Stimulated activated CD8-positive, alpha-beta memory T cell treated with anti-CD3 and anti-CD28 coated beads, Interleukin-4, amount 100 ng/mL, for 1 hour (primary cell): ENCODE measurements at places on chromosomes 16 and 17.

DNA sequence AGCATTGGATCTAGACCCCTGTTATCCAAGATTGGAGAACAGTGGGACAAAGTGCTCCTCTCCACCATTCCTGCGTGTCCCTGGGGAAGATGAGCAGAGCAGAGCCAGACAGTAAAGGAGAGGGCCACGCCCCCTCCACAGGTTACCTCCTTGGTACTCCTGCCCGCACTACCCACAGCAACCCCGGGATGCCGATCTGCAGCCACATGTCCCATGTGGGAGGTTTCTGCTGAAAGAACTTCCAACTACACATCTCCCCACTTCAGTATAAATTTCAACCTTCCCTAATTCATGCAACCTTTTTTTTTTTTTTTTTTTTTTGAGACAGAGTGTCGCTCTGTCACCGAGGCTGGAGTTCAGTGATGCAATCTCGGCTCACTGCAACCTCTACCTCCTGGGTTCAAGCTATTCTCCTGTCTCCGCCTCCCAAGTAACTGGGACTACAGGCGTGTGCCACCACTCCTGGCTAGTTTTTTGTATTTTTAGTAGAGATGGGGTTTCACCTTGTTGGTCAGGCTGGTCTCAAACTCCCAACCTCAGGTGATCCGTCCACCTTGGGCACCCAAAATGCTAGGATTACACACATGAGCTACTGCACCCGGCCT lies 2.3 kb downstream of the RAB37 start:
- DNase-seq = no peak

DNA sequence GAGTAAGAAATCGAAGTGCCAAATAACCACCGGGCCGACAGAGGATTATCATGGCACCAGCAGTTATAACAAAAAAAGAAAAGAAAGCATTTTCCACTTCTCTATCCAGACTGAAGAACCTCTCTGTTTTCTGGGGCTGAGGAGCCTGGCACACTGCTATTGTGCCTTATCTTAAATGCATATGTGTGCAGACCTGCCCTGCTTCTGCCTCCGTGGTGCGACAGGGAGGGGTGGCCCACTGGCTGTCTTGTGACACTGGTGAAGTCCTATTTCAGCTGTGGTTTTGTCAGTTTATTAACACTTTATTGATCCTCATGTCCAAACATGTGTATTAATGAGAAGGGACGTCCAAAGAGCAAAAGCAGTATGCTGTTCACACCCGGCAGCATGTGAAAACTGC lies 55.4 kb downstream of the CDK5R1 start:
- no peak for DNase-seq

- DNase-seq = no peak
Observed at GRCh38 chr17:1648173-1648962, 1.3 kb downstream of the RILP start.

DNA sequence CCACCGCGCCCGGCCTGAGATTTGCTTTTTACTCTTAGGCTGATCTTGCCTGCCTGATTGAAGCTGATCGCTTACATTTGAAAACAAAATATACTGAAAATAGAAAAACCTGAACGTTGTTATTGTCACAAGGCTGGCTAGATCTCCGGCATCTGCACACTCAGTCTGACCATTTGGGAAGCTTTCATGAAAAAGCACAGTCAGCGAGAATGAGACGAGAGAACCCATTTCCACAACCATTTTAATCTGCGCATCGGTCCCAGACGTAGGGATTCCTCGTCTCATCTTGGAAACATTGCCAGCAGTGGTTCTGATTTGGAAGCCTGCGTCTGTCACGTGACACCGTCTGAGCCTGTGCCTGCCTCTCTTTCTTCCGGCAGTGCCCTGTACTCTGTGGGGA lies 20.9 kb downstream of the SPG7 start:
- DNase-seq = no peak

DNA sequence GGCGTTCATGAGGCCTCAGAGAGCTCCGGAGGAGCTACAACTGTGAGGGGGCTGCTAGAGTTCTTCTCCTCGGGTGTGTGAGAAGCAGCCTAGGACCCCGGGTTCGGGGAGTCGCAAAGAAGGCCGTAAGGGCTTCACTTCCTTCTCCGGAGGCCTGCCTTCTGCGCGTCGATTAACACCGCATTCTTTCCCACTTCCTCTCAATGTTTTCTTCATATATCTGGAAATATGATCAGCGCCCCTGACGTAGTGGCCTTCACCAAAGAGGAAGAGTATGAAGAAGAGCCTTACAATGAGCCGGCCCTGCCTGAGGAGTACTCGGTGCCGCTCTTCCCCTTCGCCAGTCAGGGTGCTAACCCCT lies 449 bp downstream of the SMCR8 start:
- no peak for DNase-seq

- no peak for DNase-seq
Observed at GRCh38 chr16:568401-569258, 1.1 kb upstream of the PIGQ start.

DNA sequence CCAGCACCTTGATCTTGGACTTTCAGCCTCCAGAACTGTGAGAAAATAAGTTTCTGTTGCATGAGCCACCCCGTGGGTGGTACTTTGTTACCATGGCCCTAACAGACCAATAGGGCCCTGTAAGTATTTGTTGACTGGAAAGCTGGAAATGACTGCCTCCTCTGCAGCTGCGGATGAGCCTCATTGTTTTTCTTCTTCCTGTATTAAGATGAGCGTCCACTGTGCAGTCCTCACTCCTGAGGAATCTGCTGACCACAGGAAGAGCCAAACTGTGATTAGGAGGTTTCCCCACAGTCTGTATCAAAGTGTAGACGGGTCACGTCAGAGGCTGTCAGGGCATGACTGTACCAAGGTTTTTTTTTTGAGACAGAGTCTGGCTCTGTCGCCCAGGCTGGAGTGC lies 12.2 kb upstream of the AKTIP start:
- no peak for DNase-seq

DNA sequence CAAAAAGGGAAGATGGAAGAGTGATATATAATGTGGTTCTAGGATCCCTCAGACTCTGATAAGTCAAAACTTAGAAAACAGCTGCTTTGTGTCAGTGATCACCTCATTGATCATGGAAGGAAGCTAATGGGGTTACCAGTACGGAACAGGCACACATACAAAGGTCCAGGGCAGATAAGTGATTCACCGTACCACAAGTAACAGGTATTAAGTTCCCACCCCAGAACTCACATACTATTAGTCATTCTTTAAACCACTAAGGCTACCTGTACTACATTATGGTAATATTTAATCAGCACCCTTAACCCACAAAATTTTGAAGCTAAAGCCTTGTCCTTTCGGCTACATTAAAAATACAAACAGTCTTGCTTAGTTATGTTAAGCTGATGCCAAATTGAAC lies 17.4 kb downstream of the RNF43 start:
- no peak for DNase-seq

DNA sequence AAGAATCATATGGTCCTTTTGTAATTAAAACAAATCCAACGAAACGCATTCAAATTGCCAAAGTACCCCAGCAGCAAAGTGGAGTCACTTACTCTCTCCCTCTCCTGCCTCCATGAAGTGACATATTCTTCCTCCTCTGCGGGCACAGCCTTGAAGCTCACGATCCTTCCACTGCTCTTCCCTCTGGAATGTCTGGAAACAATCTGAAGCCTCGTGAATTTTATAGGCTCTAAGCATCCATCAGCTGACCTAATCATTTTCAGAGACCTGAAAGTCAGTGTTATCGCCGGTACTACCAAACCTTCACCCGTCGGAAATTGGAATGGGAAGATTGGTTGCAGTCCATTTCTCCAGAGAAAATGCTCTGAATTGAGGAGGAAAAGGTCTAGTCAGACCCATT lies 134.5 kb upstream of the FOXF1 start:
- no peak for DNase-seq

GRCh38 chr17:285751-286422 lies 66.7 kb downstream of the RPH3AL start:
- no peak for DNase-seq

- DNase-seq = no peak
Observed at GRCh38 chr16:1601031-1601430, 10.8 kb downstream of the IFT140 start.

- DNase-seq = no peak
Observed at GRCh38 chr17:34225046-34225445, 30.0 kb upstream of the CCL2 start.

DNA sequence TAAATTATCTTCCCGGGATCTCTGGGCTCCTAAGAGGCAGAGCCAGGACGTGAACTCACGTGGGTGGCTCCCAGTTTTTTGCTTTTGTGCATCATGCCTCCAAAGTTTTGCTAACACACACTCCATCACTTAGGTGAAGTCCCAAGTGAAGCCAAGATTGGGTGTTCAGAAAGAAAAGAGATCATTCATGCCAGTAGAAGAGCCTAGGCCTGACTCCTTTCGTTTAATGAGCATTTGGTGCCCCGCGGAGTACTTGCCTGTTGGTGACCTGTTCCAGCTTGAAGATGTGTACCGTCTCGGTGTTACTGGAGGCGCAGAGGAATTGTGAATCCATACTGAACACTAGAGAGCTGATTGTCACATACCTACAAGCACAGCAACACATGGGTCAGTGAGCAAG lies 24.1 kb downstream of the WIPI1 start:
- no peak for DNase-seq

- no peak for DNase-seq
Observed at GRCh38 chr16:78437352-78437968, 338.0 kb downstream of the WWOX start.

- no peak for DNase-seq
Observed at GRCh38 chr17:40095351-40095943, 4.9 kb downstream of the NR1D1 start.

DNA sequence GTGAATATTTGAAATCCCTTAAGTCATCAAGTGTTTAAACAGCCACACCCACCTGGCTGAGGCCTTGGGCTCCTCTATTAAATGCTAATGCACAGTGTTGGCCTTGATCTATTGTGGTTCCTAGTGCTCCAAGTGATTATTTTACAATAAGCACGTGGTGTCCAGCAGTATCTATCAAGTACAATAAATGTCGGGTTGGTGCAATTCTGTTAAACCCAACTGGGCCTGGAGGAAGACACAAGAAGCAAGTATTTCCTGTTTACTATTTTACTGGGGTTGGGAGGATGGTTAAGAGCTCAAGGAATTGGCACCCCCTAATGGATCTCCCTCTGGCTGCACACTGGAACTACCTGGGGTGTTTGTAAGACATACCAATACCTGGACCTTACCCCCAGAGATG lies 72.1 kb upstream of the HNF1B start:
- DNase-seq = no peak

DNA sequence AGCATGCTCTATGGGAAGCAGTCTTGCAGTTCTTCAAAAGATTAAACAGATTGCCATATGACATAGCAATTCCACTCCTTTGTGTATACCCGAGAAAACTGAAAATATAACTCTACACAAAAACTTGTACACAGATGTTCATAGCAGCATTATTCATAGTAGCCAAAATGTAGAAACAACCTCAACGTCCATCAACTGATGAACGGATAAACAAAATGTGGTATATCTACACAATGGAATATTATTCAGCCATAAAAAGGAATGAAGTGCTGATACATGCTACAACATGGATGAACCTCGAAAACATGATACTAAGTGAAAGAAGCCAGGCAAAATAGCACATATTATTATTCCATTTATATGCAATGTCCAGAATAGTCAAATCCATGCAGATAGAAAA lies 221.2 kb upstream of the PSMD7 start:
- no peak for DNase-seq

DNA sequence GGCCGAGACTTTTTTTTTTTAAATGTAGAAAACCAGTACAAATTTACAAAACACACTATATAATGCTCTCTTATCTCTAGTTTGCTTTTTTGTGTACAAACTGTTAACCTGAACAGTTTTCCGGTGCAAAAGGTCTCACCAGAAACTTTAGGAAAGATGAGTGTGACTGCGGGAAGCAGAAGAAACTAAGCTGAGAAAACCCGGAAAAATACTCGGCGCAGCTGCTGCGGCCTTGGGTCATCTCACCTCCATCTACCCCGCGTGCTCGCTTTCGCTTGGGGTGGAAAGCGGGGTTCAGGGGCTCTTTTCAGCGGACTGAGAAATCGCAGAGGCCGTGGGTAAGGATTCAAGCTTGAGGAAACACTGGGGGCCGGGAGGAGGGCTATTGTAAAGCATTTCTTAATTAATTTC lies 1.8 kb downstream of the SALL1 start:
- no peak for DNase-seq

GRCh38 chr16:90048347-90048722 lies 28.8 kb downstream of the PRDM7 start:
- no peak for DNase-seq

DNA sequence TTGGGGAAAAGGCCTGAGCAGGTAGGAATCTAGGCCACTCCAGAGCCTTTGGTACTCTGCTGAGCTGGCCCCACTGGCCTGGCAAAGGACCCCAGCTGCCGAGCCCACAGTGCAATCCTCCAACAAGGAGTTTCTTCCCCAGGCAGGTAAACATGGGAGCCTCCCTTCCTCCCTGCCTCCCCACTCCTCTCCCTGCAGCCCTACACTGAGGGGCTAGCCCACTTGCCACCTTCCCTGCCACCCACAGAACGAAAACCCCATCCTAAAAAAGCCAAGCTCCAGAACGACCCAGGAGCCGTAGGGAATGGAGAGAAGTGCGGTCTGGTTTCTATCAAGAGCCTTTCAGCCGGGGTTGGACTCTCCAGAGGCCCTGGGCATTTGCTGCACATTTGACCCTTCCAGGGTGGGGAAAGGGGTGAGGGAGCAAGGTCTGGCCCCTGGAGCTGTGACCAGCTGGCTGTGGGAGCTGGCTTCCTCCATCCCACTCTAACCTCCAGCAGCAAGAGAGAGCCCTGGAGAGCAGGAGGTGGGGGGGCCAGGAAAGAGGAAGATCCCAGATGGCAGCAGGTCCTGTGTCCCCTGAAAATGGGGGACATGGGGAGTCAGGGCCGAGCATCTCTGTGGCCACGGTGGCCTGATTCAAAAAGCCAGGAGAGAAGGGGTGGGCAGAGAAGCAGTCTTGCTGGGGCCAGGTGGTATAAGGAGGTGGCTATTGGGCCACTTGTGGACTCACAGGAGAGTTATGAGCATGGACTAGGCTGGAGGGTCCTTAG lies 1.3 kb downstream of the HID1 start:
- no peak for DNase-seq

DNA sequence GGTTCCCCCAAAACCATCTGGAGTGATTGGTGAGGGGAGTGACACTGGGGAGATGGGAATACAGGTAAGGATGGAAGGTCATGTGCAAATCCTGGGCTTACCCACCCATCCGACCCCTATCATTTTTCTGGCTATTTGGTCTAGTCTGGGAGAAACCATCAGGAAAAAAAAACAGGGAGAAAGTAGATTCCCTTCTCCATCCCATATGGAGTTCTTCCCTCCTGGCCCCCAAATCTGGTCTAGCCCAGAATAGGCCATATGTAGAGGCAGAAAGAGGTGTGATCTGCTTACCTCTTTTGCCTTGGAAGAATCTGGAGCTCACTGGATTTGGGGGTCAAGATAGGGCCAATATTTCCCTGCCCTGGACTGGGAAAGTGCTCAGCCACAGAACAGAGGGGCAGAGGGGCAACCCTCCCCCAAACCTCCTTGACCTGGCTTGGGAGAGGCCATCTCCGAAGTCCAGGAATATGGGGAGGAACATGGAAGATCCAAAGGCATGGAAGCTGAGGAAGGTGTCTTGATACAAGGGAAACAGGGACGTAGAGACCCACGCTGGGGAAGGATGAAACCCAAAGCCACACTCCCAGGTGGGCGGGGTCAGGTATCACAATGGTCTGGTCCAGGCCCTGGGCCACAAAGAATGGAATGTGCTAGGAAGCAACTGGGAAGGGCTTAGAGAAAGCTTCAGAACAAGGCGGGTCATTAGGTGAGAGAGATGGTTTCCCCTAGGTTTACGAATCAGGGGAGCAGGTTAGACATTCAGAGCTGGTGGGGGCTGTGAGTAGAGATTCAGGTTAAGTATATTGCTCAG lies 16.2 kb downstream of the CHRNB1 start:
- no peak for DNase-seq

GRCh38 chr16:49061137-49061714 lies 220.4 kb downstream of the CBLN1 start:
- DNase-seq = no peak
